ENCODE measurements at places on chromosomes 16 and 17.

DNA sequence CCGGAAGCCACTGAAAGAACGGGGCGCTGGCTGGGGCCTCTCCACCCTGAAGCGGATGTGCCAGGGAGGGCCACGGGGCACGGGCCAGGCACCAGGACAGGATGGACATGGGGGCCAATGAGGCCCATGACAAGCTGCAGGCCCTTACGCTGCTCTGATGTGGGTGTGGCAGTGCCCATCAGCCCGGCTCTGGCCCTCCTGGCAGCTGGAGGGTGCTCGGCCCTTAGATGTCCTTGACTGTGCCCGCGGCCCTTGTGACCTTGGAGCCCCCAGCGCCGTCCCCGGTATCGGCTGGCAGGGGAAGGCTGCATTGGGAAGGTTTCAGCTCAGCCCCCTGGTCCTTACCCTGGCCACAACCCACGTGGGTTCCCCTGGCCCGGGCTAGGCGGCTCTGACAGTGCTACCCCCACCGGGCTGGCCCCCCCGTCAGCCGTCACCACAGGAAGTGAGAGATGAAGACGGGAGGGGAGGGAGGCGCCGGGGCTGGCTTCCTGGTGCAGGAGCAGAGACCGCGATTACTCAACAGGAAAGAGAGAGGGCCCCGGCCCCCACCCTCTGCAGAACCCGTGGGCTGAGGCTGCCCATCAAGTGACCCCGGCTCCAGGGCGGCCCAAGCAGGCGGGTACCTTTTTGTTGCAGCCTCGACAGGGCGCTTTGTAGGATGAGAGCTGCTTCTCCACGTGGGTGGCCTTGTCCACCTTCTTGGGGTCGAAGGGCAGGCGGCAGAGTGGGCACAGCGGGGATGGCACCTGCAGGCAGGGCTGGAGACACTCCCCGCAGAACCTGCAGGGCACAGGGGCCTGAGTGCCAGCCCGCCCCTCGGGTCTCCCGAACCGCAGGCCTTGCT, 5.3 kb downstream of the RNF166 start:
- DNase-seq, result peak; percentile 96

- DNase-seq, result peak; percentile 44
Measured at GRCh38 chr17:82065638-82066303, at the start of gene DUS1L. Gene DUS1L (minus strand): TSS chr17:82065804. CDS start chr17:82065059, 745 bp downstream.

- no peak for DNase-seq
Measured at GRCh38 chr17:20706751-20707373, 127.3 kb downstream of the CDRT15L2 start.

DNA sequence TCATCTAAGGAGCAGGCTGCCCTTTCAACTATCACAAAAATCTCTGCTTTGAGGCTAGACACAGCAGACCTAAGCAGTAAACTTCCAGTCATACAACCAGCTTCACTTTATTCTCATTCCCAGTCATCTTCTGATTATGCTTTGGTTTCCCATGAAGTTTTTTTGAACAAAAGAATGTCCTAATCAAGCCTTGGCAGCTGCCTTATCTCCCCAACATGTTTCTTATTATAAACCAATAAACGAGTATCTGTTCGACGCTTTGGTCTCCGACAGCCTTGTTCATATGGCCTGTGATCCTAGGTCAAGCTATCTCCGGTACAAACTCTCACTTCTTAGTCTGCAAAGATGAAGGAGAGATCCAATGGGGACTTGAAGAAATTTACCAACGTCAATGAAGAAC, 47.4 kb upstream of the CDYL2 start:
- DNase-seq, result no peak

GRCh38 chr17:50437409-50437808, 11.4 kb downstream of the ACSF2 start:
- DNase-seq, result no peak

DNA sequence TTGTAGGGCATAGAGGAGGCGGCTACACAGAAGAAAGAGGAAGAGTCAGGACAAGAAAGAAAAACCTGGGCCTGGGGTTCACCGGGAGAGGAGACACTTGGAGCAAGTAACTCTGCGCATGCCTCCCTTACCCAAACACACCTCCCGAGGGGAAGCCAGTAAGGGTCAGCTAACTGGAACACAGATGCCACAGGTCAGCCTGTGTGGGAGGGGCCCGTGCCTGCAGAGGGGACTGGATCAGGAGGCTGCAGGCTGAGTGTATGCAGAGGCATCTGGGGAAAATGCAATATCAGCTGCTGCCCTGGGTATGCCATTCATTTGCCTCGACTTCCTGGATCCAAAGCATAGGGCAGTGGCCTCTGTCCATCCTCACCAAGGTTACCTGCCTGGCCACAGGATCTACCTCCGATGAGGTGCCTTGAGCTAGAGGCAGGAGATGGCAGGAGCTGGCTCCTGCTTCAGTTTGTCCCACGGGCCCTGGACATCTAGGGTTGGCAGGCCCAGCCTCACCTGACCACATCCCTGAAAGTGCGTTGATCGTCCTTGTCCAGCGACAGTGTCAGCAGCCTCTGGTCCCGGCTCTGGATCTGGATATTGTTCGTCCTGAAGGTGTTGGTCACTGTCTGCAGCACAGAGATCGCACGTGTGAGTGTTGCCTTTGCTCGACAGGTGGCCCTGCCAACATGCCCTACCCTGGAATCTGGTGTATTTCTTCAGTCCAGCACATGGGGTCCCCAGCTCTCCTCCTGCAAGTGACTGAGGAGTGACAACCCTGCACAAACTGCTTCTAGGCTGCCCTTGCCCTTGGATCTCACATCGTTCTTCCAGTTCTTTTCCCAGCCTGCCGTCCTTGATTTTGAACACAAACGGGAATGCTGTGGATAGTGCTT, 4.6 kb upstream of the MFSD6L start:
- no peak for DNase-seq

DNA sequence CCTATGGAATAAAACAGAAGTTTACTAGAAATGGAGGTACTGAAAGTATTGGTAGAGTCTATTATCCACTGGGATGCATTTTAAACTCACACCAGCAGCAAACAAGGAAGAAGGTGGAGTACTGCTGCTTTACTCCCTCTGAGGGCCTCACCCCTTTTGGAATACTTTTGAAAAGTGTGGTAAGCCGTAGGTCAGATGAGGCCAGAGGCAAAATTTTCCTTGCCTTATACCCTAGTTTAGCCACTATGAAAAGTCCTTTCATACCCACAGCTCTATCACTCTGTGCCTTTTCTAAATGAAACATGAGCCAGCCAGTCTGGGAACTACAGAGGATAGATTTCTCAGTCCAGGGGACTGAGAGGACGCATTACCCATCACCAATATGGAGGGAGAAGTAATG, 14.0 kb downstream of the GDE1 start:
- DNase-seq, result no peak

- no peak for DNase-seq
Measured at GRCh38 chr17:57554826-57555635, 190.1 kb downstream of the CCDC182 start.

GRCh38 chr17:63998721-63999679, 849 bp downstream of the PRR29 start:
- no peak for DNase-seq

All from bone marrow (tissue), 2 donors.